ENCODE measurements at places on chromosomes 5 and 9.

DNA sequence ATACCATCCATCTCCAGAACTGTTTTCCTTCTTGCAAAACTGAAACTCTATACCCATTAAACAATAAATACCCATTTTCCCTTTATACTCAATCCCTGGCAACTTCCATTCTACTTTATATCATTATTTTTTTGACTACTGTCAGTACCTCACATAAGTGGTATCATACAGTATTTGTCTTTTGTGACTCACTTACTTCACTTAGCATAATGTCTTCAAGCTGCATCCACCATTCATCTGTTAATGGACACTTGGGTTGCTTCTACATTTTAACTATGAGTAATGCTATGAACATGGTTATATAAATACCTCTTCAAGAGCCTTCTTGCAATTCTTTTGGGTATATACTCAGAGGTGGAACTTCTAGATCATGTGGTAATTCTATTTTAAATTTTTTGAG is 11.6 kb upstream of the TYRP1 start:
- DNase-seq: no peak

DNA sequence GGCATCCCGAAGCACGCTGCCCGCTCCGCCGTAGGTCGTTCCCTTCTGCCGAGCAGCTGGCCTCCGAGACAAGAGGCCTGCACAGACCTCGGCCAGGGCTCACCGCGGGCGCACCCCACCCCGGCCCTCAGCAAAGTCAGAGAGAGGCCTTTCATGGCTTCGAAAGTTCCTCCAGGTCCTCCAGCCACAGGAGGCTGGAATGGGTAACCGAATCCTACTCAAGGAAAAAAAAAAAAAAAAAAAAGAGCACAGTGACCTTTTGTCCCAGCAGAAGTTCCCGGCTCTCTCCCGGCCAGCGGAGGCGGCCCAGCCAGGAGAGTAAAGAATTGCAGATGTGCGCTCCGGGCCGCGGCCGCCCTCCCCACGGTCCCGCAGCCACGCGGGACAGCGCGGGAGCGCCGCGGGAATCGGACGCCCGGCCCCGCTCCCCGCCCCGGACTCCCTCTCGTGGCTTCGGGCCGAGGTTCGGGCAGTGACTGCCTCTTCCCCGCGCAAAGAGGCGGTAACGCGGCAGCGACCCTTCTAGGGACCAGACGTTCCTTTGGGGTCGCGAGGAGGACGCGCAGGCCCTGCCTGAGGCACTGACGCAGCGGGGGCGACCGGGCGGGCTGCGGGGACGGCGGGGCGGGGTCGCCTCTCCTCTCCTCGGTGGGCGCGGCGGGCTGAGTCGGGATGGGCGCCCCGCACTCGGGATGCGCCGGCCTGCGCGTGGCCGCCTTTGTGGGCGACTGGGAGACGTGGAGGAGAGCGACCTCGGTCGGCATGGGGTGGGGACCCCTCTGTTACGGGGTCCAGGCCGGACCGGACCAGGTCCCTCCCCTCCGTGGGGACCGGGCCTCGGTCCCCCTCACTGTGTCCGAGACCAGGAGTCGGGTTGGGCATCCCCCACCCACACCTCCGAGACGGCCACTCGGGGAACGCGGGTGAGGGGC is 754 bp downstream of the GFPT2 start:
- peak; percentile 70 for DNase-seq

DNA sequence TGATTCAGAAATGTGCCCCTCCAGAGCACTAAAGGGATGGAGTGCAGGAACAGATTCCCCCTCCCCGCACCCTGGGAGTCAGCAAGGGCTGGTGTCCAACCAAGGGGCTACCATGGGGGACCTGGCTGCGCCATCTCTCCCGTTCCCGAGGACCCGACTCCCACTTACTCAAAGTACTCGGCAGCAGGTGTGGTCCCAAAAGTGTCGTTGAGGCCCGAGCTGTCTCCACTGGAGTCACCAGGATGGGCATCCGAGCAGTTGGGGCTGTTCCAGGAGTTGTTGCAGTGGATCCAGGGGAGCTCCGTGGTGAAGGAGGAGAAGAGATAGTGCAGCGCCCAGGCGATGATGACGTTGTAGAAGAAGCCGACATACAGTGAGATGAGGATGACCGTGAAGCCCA is 12.9 kb downstream of the SLC6A3 start:
- DNase-seq: peak; percentile 12

DNA sequence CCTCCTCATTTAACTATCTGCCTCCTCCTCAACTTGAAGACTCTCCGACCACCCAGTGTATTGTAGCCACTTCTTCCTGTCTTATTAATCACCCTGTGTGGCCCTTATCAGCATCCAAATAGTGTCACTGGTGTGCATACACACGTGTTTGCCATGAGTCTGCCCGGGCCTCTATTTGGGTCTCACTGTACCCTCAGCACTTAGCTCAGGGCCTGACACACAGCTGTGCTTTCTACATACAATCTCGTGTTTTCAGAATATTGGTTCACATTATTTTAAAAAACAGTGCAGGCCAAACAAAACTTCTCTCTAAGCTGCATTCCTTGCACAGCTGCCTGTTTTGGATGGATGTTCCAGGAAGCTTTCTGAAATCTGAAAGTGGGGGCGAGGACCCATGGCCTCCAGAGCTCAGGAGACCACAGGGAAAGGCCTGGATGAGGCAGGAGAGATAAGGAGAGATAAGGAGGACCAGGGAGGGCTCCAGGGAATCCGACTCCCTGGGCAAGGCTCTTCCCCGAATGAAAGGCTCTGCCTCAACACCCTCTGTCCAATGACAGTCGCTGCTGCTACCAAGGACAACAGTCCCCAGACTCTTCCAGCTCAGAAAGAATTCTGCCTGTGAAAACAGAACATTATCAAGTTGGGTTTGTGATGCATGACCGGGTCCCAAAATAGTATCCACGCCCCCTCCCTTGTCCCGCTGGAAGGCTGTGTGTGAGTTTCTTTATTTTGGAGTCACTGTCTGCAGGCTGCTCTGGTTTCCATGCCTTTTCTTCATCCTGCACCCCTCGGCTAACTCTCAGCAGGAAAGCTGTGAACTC is 255.6 kb downstream of the NSG2 start:
- DNase-seq: peak; percentile 41

- DNase-seq: peak; percentile 33
Measured at GRCh38 chr5:140556438-140556837, 835 bp downstream of the SRA1 start.

GRCh38 chr5:32285510-32286138 is 27.1 kb downstream of the MTMR12 start:
- no peak for DNase-seq

DNA sequence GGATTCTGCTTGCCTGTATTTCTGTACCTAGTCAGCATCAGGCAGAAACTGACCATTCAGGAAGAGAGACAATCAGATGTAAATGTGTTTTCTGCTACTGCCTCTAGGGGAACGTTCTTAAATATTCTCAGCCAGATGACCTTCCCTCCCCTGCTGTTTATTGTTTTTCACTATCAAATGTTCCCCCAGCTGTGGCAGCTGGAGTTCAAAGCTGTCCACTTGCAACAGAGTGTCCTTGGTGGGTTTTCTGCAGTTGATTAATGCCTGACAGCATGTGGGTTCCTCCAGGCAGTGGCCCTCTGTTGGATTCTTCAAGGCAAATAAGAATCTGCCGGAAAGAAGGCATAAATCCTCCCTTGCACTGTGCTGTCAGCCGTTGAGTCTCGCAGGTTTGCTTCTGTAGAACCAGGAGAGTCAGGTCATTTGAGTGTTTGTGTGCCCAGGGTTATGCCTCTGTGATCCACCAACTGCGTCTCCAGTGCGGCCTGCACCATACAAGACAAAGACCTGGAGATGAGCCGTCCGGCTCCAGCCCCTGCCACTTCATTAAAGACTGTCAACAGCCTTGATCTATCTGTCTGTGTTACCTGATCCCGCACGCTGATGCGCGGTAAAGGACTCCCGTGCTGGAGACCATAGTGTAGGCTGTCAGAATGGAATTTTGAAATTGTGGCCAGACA is 203.4 kb downstream of the GADD45G start:
- DNase-seq: peak; percentile 56

DNA sequence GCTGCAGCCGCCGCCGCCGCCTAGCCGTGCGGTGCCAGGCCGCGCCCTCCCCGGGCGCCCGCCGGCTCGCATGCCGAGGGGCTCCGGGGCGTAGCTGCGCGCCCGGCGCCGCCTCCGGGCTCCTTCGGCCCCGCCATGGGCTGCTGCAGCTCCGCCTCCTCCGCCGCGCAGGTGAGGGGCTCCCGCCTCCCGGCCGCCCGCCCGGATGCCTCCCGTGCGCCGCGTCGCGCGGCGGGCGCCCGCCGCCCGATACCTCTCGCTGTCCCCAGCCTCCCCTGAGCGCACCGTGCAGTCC is 230 bp downstream of the SLC44A1 start:
- DNase-seq: no peak

GRCh38 chr5:17401470-17402288 is 96.4 kb upstream of the TAF11L2 start:
- no peak for DNase-seq

- DNase-seq: peak; percentile 32
Measured at GRCh38 chr9:110659891-110660541, 8.6 kb upstream of the MUSK start.

- no peak for DNase-seq
Measured at GRCh38 chr5:149486726-149487635, 64.3 kb downstream of the CSNK1A1 start.

DNA sequence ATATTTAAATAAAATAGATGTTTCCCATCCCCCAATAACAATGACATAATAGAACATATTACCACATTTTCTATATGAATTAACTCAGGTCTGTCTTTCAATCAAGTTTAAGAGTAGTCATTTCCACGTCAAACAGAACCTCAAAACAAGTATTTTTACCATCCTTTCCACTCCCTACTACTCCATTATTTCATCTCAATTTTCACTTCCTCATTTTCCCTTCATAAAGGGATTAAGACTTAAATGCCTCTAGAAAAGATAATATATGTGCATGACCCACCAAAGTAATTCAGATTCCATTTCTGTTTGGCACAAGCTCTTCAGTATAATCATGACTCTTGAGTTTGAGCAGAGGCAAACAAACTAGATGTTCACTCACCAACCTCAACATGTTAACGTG is 40.4 kb downstream of the ELOVL7 start:
- no peak for DNase-seq

GRCh38 chr5:10726179-10726912 is 34.7 kb downstream of the DAP start:
- DNase-seq: no peak

GRCh38 chr9:126886897-126887296 is 26.5 kb downstream of the ZBTB34 start:
- DNase-seq: no peak

DNA sequence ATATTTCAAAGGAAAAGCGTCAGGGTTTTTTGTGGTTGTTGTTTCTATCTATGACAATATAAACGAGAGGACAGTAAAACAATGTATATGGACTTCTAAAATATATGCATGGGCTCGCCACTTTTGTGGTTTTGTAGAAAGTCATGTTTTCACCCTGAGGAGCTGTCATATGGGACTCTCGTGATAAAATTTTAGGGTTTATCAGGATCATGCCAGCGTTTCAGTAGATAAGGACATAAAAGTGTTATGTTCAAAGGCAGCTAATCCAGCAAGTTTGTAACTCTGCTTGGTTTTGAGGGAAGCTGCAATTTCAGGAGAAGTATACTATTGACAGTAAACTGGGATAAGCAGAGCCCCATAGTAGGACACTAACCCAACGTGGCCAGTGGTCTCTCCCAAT is 120.3 kb downstream of the CDC42SE2 start:
- DNase-seq: no peak

- DNase-seq: no peak
Measured at GRCh38 chr5:137086342-137086741, 412.8 kb downstream of the SPOCK1 start.

GRCh38 chr5:65971643-65972042 is 45.3 kb downstream of the ERBIN start:
- no peak for DNase-seq

DNA sequence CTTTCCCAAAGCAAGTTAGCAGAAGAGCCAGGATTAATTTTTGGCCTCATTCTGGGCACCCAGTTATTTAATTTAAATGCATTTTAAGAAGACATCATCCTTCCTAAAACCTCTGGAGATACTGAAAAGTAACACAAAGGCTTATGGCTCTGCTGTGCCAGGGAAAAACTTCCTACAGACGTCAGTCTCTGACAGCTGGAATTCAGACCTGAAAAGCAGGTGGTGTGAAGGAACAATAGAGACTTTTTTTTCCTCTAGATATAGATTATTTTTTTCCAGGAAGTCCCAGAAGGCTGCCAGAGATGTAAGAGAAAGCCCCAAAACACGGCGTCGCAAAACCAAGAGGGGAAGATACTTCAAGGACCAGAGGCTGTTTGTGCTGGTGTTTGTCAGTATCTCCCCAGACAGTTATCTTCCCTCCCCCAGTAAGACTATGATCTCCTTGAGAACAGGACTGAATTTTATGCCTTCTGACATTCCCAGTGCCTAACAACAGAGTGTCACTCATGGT is 88.7 kb upstream of the RASEF start:
- no peak for DNase-seq

DNA sequence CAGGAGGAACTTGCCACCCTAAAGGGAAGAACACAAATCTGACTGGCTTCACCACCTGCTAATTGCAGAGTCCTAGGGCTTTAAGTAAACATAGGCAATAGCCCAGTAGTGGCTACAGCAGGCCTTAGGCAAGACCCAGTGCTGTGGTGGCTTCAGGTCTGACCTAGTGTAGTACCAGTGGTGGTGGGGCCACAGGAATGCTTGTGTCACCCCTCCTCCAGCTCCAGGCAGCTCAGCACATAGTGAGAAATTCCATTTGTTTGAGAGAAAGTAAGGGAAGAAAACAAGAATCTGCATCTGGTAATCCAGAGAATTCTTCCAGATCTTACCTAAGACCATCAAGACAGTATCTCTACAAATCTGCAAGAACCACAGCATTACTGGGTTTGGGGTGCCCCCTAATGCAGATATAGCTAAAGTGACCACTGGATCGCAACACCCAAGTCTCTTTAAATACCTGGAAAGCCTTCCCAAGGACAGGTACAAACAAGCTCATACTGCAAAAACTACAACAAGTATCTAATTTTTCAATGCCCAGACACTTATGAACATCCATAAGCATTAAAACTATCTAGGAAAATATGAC is 102.6 kb upstream of the TRPM3 start:
- no peak for DNase-seq

- no peak for DNase-seq
Measured at GRCh38 chr9:8492679-8493078, 693.1 kb upstream of the DMAC1 start.

- no peak for DNase-seq
Measured at GRCh38 chr5:122743261-122743660, 31.6 kb upstream of the SNX2 start.

DNA sequence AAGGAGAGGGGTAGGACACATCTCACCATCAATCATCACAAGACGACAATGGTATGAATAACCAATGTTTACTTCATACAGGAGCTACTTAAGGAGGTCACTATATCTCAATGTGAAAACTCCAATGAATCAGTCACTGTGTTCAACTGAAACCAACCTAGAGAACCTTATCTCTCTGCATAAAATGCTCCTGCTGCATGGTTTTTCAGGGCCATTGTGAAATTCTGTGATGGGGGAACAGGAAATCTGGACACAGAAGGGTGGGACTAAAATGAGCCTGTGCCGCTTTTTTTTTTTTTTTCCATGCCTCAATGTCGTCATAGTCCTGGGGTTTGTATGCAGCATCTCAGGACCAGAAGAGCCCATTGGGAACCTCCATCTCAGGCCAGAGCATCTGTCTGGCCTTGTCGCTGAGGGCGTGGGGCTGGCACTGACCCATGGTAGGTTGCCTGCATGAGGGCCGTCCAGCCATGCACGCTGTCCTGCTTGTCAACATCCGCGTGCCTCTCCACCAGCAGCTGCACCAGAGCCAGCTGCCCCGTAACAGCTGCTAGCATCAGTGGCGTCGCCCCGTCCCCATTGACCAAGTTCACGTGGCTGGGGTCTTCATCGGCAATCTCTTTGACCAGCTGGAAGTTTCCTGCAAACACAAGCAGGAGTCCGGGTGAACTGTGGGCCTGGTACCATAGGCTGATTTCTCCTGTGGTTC is 12.7 kb downstream of the ANKS6 start:
- DNase-seq: no peak

Measured in SK-N-SH (cell line).